ENCODE measurements at places on chromosomes 7 and 10. TPM values are rescaled to one million over a fixed set of nuclear protein-coding genes. Genes with fewer than 3 reads are reported as not detected.
A peak's percentile ranks its signal among the peaks of the same experiment; 100 is the strongest.

DNA sequence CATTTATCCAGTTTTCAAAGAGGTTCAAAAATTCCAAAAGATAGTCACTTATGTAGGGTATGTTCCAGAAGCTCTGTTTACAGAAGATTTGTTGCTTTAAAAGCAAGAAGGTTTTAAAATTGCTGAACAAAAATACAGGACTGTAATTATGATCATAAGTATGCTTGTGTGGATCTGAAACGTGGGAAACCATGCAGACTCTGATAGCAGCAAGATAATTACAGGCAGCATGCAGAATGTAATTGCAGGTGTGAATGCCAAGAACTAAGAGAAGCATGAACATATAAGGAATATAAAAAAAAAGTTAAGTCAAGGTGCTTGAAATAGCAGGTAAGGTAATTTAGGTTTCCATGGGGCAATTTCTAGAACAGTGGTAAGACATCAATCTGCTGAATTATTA, 405.7 kb downstream of the ARL4A start:
- H3K4me3 ChIP-seq: no peak overlapping the region
- no peak overlapping the region for H3K27ac ChIP-seq
- no peaks in the 10 kb centered on the region for H3K36me3 ChIP-seq
- H3K4me1 ChIP-seq: no peaks in the 10 kb centered on the region

DNA sequence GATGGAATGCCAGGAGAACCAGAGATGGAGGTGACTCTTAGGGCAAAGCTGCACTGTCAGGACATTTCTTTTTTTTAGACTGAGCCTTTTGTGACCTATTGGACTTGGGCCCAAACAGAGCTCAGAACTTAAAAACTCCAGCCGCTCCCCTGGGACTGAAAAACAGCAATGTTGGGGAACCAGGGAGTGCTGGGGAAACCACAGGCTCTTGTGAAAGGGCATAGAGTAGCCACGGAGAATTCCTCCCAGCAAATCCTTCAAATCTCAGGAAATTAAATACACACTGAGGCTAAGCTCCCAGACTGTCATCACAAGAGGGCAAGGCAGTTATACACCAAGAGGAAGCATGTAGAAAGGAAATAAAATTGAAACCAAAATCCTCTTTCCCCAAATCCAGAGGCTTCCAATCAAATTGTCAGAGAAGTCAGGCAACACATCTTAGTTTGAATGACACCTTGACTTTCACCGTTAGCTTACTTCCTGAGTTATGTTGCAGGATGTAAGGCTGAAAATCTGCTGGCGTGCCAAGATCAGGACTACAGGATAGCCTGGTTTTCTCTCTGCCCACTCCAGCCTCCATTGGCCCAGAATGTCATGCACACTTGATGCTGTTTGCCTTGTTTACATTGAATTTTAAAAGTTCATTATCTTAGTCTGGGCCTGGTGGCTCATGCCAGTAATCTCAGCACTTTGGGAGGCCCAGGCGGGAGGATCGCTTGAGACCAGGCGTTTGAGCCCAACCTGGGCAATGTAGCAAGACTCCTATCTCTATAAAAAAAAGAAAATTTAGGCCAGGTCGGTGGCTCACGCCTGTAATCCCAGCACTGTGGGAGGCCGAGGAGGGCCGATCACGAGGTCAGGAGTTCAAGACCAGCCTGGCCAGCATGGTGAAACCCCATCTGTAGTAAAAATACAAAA, 2.6 kb upstream of the RFC2 start:
- peaks cover 24% of the 10 kb centered on the region for H3K4me1 ChIP-seq
- H3K27ac ChIP-seq: peak overlapping the region; percentile 96
- H3K36me3 ChIP-seq: no peaks in the 10 kb centered on the region
- DNase-seq: no peak
- no peak overlapping the region for H3K4me3 ChIP-seq
- no peaks in the 10 kb centered on the region for H3K27me3 ChIP-seq

DNA sequence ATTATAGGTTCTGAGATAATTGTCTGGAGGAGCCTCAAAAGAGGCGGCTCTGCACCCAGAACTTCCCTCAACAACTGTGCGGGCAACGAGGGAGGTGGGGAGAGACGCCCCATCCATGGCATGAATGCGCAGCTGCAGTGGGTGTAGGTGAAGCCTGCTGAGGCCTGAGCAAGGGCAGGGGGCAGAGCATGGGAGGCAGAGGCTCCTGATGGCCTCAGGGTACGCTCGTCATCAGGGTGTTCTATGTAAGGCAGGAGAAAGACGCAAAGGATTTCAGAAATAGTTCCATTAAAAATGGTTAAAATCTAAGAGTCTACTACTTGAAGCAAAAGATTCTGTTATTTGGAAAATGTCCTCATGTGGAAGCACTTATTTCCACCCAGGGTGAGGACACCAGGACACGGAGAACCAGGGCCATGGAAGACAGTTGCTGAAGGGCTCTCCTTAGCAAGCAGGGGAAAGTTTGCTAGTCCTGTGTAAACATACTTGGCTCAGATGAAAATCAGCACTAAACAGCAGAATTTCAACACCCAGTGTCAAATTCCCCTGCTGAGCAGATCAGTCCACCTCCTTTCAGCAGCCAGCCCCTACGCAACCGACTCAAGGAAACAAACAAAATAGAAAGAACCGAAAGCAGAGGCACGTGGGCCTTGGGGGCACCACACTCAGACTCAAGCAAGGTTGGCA, 18.9 kb downstream of the INSIG1 start:
- no peaks in the 10 kb centered on the region for H3K27me3 ChIP-seq
- no peak overlapping the region for H3K4me3 ChIP-seq
- H3K27ac ChIP-seq: no peak overlapping the region
- H3K4me1 ChIP-seq: no peaks in the 10 kb centered on the region
- no peak for DNase-seq
- H3K36me3 ChIP-seq: no peaks in the 10 kb centered on the region

DNA sequence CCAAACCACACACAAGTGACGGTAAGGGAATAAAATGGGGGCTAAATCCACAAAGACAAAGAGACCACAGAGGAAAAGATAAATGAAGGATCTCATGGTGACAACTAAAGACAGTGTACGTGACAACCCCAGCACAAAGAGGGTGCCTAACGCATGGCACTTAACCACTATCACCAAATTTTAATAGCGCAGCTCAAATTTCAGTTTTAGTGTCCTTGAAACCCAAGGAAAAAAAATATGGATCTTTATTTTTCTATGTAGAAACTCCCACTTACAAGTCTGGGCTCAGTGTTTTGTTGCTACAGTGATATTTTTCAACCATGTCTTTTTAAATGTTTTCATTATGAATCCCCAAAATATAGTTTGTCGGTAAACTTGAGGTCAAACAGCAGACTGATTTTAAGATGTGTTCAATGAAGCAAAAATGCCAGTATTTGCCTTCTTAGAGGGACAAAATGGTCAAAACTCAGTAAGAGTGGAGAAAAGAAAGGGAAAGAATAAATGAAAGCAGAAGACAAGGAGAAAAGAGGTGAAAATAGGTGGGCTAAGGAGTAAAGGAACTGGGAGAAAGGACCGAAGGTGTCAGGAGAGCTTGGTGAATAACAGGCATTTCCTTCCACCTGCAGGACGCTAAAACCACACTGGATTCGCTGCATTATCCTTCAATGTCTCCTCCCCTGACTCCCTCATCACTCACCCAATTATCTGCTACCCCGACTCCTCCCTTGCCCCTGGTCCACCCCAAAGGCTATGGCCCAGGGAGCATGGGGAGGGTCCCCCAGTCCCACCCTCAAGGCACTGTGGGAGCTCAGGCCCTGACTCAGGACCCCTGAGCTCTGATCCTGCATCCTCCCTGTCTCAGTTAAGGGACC, 3.5 kb downstream of the ASB13 start:
- H3K27me3 ChIP-seq: no peaks in the 10 kb centered on the region
- H3K27ac ChIP-seq: no peak overlapping the region
- H3K36me3 ChIP-seq: no peaks in the 10 kb centered on the region
- no peak overlapping the region for H3K4me3 ChIP-seq
- H3K4me1 ChIP-seq: peaks cover 63% of the 10 kb centered on the region
- no peak for DNase-seq

DNA sequence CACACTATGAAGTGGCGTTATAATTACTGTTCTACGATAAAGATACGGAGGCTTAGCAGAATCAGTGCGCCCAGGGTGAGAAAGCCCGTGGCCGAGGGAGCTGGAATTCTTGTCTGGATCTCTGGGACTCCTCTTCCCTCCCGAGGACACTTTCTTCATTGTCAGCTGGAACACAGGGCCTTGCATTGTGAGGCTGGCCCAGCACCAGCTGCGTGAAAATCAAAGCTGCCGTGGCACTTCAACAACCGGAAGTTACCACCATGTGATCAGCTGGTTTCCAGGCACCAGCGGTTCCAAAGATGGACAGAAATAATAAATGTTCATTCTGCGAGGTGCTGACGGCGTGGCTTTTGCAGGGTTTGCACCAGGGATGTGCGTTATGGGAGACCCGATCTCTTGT, 234.0 kb upstream of the PITRM1 start:
- H3K36me3 ChIP-seq: no peaks in the 10 kb centered on the region
- no peak for DNase-seq
- H3K27ac ChIP-seq: no peak overlapping the region
- H3K4me1 ChIP-seq: no peaks in the 10 kb centered on the region

GRCh38 chr10:1449572-1450205, 287.6 kb downstream of the ADARB2 start:
- DNase-seq: no peak
- peaks cover 6% of the 10 kb centered on the region for H3K4me1 ChIP-seq
- peaks cover 4% of the 10 kb centered on the region for H3K27me3 ChIP-seq
- no peak overlapping the region for H3K4me3 ChIP-seq
- no peaks in the 10 kb centered on the region for H3K36me3 ChIP-seq
- no peak overlapping the region for H3K27ac ChIP-seq

GRCh38 chr10:75475460-75476182, 44.2 kb downstream of the LRMDA start:
- H3K4me3 ChIP-seq: no peak overlapping the region
- DNase-seq: no peak
- no peak overlapping the region for H3K27ac ChIP-seq
- no peaks in the 10 kb centered on the region for H3K27me3 ChIP-seq

The HOGA1 gene
- total RNA-seq: not detected

- no peak overlapping the region for H3K4me3 ChIP-seq
- H3K36me3 ChIP-seq: no peaks in the 10 kb centered on the region
- H3K4me1 ChIP-seq: peaks cover 4% of the 10 kb centered on the region
- no peak overlapping the region for H3K27ac ChIP-seq
Measured at GRCh38 chr10:34183016-34183796, 631.9 kb downstream of the PARD3 start.

The VSTM2A gene
- 0.29 TPM for total RNA-seq

- H3K27ac ChIP-seq: no peak overlapping the region
- H3K4me1 ChIP-seq: peaks cover 4% of the 10 kb centered on the region
- H3K4me3 ChIP-seq: no peak overlapping the region
- H3K27me3 ChIP-seq: no peaks in the 10 kb centered on the region
Measured at GRCh38 chr7:55509322-55509721, 63.0 kb downstream of the VOPP1 start.

DNA sequence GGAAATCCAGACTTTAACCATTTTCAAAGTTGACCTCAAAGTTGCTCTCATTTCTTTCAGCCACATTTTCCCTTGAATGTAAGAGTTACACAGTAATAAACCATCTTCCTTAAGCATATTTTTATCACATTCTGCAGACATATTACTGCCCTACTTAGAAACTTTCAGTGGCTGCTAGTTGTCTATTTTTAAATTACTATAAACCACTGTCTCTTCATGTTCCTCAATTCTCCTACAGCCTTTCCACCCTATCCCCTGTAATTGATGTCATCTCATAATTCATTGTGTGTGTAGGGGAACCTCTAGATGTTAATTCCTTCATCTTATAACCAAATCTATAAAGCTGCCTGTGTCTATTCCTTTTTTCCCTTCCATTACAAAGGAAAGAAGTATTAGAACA, 78.1 kb upstream of the STRIP2 start:
- no peaks in the 10 kb centered on the region for H3K36me3 ChIP-seq

- H3K27ac ChIP-seq: no peak overlapping the region
- no peak overlapping the region for H3K4me3 ChIP-seq
- no peaks in the 10 kb centered on the region for H3K27me3 ChIP-seq
- DNase-seq: no peak
- H3K4me1 ChIP-seq: no peaks in the 10 kb centered on the region
Measured at GRCh38 chr10:36885746-36886145, 239.7 kb upstream of the ANKRD30A start.

The CPXM2 gene
- total RNA-seq: 10.0 TPM

DNA sequence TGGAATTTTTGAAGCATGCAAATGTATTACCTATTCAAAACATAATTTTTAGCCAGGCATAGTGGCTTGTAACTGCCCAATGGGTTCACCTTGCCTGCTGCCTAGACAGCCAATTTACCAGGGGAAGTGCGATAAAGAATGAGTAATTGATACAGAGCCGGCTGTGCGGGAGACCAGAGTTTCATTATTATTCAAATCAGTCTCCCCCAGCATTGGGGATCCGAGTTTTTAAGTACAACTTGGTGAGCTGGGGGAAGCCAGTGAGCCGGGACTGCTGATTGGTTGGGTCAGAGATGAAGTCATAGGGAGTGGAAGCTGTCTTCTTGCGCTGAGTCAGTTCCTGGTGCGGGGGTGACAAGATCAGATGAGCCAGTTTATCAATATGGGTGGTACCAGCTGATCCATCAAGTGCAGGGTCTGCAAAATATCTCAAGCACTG, 29.1 kb upstream of the NRBF2 start:
- no peaks in the 10 kb centered on the region for H3K27me3 ChIP-seq
- H3K4me1 ChIP-seq: no peaks in the 10 kb centered on the region
- no peaks in the 10 kb centered on the region for H3K36me3 ChIP-seq
- no peak for DNase-seq
- no peak overlapping the region for H3K4me3 ChIP-seq

DNA sequence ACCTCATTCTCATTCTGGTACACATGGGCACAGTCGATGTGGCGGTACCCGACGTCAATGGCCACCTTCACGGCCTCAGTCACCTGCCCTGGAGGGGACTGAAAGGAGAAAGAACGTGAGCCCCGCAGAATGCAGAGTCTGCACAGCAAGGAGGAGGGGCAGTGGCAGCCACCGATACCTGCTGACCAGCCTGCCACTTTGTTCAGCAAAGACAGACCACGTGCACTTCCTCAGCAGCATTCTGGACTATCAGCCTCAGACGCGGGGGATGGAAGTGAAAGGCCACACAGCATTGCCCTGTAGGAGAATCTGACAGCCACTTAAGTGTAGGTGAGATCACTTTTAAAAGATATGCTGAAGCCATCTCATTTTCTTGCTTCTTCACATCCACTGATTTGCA, 7.2 kb downstream of the AKR1B1 start:
- peaks cover 56% of the 10 kb centered on the region for H3K36me3 ChIP-seq
- no peak overlapping the region for H3K4me3 ChIP-seq
- H3K27ac ChIP-seq: no peak overlapping the region
- peaks cover 35% of the 10 kb centered on the region for H3K4me1 ChIP-seq

The AUTS2 gene
- total RNA-seq: 44.6 TPM

GRCh38 chr7:151454932-151455530, 15.1 kb upstream of the CRYGN start:
- no peaks in the 10 kb centered on the region for H3K36me3 ChIP-seq
- no peak for DNase-seq
- peaks cover 13% of the 10 kb centered on the region for H3K27me3 ChIP-seq
- no peak overlapping the region for H3K27ac ChIP-seq
- H3K4me1 ChIP-seq: peaks cover 9% of the 10 kb centered on the region
- no peak overlapping the region for H3K4me3 ChIP-seq

DNA sequence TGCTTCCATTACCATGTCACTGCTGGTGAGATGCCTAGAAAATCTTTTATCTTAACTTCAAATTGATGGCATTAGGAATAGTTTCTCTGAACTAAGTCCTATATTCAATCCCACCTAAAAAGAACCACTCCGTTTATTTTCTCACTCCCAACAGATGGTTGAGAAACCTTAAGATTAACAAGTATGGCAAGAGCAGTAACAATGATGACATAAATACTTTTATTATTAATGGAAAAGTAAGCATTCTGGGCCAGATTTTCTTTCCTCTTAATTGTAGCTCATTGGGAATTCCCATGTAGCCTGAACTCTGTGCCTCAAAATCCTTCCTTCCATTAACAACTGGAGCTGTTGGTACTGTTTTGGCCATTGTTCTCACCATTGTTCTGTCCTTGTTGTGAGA, 21.1 kb upstream of the FAM13C start:
- DNase-seq: no peak
- no peaks in the 10 kb centered on the region for H3K27me3 ChIP-seq
- no peaks in the 10 kb centered on the region for H3K4me1 ChIP-seq
- no peak overlapping the region for H3K4me3 ChIP-seq

All from stomach (tissue), 19 donors.